ENCODE measurements at places on chromosomes 6 and 20. TPM values are rescaled to one million over a fixed set of nuclear protein-coding genes. Genes with fewer than 3 reads are reported as not detected.

The SERAC1 gene
- total RNA-seq = 3.1 TPM

The HLA-DQA2 gene
- not detected for total RNA-seq

The PRR18 gene
- total RNA-seq = 0.14 TPM

The GRIK2 gene
- 0.21 TPM for total RNA-seq

The PDE7B gene
- total RNA-seq = 0.95 TPM

The GTF2H4 gene
- 23.2 TPM for total RNA-seq

The GPANK1 gene
- total RNA-seq = 13.6 TPM

The GNRH2 gene
- total RNA-seq = 0.47 TPM

Measured in A549 treated with ZK216348 at 1 μM for 4 hours (cell line).